Activated CD4-positive, alpha-beta T cell treated with anti-CD3 and anti-CD28 coated beads, Interleukin-2, amount 10 ng/mL, durations not matched to agents 24 days and 14 days (primary cell): ENCODE measurements at places on chromosomes 12 and 14.

DNA sequence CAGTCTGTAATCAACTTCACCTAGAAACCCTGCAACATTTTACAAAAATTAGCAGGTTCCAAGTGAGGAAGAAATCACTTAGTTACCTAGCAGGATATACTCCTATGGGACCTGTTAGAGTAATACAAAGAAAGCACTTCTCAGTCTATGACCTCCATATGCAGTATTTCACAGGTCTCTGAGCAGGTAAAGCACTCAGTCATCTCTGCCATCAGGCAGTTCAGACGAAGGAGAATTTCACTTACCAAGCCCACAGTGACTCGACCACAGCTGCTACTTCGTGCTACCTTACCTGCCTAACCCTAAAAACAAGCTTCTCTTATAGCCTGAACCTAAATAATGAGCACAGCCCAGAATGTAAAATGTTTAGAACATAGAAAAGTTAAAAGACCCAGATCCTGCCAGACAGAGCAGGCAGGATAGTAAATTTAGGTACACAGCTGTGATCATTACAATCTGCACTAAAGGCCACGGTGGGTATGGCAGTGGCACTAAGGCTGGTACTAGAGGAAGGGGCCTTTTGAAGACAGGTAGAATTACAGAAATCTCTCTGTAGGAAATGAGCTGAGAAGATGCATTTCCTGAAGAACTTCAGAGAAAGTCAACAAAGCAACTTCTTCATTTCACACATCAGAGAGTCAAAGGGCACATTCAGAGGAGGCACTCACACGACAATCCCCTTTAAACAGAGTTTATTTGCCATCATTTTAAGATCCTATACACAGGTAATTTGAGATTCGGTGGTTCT, 35.7 kb downstream of the DCAF5 start:
- no peak for DNase-seq

DNA sequence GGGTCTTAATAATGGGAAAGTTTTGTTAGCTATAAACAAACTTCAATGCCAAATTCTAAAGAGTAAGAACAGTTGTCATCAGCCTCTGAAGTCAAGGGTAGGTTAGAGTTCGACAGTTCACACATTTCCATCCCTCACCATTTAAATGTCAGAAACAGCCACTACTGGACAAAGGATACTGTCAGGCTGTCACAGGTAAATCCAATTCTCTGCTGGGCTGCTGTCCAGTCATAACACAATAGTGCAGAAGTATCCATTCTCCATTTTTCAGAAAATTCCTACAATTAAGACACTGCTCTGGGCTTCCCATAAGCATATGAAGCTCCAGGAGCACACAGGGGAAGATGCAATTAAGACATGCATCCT, 221.4 kb downstream of the RPS29 start:
- no peak for DNase-seq

DNA sequence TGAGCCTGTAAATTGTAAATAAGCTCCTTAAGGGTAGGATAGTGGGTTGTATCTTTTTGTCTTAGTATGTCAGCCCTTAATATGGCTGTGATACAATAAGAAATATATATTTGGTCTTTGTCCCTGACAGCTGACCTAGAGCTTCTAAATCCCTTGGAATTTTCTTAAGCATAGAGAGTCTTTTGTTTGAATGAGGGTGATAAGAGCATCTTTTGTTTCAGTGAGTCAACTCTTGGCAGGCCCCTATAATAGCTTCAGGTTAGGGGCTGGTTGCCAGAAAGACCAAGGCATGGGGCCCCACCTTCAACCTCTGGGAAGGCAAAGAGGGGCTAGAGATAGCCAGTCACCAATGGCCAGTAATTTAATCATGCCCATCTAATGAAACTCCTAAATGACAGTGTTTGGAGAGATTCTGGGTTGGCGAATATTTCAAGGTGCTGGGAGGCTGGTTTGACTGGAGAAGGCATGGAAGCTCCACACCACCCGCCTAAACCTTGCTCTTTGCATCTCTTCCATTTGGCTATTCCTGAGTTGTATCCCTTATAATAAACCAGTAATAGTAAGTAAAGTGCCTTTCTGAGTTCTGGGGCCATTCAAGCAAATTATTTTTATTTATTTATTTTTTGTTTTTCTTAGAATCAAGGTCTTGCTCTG, 10.5 kb downstream of the PALS1 start:
- no peak for DNase-seq

DNA sequence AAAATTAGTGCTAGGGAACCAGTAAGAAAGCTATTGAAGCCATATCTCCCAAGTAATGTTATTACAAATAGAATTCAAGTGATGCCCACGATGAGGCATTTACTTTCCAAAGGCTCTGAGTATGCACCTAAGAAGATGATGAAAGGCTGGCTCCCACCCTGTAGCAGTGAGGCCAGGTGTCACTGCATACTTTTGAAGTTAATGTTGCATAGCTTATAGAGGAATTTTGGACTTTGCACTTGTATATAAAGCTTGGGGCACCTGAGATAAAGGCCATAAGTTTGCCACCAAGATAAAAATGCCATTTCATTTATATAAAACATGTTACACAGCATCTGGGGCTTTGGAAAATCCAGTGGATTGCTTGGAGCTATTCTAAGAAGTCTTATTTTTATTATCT, 96.2 kb downstream of the PTPRB start:
- DNase-seq: no peak

GRCh38 chr12:70964867-70965510, 44.5 kb upstream of the PTPRR start:
- DNase-seq: no peak

DNA sequence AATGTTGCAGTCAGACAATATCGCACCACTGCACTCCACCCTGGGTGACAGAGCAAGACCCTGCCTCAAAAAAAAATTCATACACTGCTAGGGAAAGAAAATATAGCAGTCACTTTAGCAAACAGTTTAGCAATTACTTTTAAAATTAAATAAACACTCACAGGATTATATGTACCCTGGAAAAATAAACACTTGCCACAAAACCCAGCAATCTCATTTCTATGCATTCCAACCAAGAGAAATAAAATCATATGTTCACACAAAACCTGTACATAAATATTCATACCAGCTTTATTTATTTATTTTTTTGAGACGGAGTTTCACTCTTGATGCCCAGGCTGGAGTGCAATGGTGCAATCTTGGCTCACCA, 20.2 kb downstream of the ATXN2 start:
- DNase-seq: no peak

- DNase-seq: no peak
Observed at GRCh38 chr14:96390965-96391292, 999 bp upstream of the AK7 start.

- DNase-seq: no peak
Observed at GRCh38 chr14:39731912-39732311, 299.7 kb upstream of the FBXO33 start.

DNA sequence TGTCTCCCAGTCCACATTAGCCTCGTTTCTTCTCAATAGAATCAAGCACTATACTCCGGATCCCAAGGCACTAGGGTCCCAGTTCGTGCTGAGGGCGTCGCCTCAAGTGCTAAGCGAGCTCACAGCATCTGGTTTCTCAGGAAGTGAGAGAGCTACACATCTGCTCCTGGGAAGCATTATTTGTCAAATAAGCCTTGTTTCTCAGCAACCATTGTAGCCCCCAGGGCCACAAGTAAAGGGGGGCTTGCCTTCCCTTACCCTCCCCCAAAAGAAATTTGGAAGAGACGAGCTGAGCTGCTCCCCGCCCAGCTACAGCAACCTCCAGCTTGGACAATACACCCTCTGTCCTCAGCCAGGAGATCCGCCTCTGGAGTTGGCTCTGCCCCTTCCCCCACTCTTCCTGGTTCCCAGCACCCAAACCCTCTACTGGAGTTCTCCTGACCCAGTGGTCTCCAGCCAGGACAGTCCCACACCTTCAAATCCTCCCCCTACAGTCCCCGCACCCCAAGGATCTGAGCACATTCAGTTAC, 5.7 kb upstream of the TNS2 start:
- no peak for DNase-seq

- DNase-seq: no peak
Observed at GRCh38 chr12:118618695-118619094, 242.3 kb downstream of the SUDS3 start.

GRCh38 chr14:57686304-57686703, 179.6 kb downstream of the SLC35F4 start:
- DNase-seq: no peak

- DNase-seq: no peak
Observed at GRCh38 chr12:115253049-115253448, 569.1 kb upstream of the TBX3 start.

DNA sequence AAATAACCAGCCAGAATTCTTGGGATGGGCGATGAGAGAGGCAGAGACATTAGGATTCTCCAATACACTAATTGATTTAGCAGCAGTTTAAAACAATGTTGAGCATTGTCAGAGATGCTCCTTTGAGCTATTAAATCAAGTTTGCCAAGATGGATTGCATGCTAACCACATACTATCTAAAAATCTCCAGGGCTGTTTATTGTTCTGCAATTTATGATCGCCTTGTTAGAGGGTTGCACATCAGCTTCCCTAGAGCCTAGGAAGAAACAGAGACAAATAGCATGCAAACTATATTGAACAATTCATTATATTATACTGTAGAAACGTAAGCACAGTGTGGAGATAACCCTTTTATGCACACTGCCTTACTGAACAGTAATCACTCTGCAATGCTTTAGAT, 599.9 kb downstream of the SOX5 start:
- DNase-seq: no peak

- DNase-seq: no peak
Observed at GRCh38 chr14:103143506-103143905, 20.2 kb downstream of the TNFAIP2 start.

DNA sequence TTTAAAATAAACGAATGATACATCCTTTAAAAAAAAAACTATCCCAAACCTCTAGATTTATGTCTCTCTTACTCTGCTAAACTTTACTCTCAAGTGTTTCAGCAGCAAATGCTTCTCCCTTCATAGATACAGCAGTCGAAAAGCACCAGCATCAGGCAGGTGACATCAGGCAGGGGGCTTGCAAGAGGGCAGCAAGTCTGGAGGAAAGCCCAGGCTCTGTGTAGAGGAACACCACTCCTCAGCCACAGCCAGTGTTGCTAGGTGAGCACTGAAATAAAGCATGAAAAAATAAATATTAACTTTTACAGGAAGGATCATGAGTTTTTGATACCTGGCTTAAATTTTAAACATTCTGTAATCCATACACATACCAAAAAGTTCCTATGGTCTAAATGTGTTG, 419.4 kb downstream of the GALC start:
- DNase-seq: no peak

DNA sequence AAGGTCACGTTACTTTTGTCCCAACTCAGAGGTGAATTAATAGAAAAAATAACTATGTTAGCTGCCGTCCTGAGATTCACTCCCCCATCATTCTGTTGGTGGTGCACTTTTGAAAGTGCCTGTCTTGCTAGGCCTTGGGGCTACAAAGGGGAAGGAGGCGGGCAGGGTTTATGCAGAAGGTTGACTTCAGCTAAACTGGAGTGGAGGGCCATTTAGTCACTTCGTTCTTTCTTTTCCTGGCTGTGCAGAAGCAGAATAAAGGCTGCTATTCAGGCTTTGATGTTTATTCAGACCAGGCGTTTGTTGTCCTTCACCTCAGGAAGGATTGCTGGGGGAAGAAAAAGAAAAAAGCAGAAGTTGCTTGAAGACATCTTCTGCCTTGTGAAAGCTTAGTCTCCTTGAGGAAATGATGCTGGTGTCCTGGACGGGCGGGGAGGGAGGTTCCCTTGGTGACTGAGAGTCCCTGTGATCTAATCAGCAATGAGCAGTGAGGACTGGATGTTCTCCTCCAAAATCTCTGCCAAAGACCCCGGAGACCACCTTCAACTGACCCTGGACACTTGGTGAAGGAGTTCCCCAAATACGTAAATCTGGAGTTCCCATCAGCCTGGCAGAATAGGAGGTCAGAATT, 4.0 kb downstream of the GLT1D1 start:
- DNase-seq: no peak

DNA sequence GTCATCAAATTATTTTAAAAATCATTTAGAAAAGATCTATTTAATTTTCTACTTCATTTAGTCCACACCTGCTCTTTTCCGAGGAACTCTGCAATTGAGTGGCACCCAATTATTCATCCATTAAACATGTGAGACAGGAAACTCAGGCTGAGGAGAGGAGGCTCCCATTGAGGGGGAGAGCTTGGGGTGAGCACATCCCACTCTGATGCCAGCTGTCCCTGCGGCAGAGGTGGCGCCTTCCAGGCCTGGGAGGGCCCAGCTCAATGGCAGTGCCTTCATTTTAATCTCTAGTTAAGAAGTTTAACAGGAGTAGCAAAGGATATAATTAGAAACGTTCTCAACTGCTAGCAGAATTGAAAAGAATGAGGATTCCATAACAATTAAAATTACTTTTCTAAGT, 92.0 kb downstream of the ITPR2 start:
- no peak for DNase-seq

DNA sequence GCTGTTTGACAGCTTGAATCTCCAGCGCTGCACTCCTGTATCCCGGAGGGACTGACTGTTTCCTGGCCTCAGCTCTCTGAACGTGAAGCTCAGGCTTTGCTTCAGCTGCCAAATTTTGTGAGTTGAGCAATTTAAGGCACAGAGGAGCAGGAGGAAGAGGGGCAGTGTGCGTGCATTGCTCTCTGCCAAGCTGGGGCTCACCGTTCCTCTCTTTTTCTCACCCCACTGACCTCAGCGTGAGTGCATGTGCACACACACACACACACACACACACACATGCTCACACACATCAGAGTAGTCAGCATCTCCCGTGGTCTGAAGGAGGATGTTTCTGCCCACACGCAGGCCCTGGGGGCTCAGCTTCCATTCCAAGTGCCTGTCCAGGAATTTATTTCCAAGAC, 27.8 kb upstream of the BDKRB2 start:
- DNase-seq: no peak

GRCh38 chr12:92034083-92034482, 111.6 kb downstream of the BTG1 start:
- DNase-seq: no peak

- no peak for DNase-seq
Observed at GRCh38 chr14:98894600-98894999, 377.4 kb downstream of the BCL11B start.
